ENCODE measurements at places on chromosomes 6 and 20.

DNA sequence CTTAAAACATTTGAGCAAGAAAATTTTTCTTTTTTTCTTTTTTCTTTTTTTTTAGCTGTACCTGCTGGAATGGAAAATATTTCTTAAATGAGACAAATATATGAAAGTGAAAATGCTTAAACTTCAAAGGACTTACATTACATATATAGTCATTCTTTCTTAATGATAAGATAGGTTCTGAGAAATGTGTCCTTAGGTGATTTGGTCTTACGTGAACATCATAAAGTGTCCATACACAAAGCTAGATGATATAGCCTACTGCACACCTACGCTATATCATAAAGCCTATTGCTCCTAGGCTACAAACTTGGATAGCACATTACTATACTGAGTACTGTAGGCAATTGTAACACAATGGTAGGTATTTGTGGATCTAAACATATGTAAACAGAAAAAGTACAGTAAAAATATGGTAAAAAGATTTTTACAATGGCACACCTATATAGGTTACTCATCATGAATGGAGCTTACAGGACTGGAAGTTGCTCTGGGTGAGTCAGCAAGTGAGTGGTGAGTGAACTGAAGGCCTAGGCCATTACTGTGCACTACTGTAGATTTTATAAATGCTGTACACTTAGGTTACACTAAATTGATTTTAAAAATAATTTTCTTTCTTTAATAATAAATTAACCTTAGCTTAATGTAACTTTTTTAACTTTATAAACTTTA lies 54.6 kb downstream of the RPP21 start:
- DNase-seq: no peak

GRCh38 chr6:6703699-6704098 lies 115.2 kb downstream of the LY86 start:
- DNase-seq: no peak

GRCh38 chr6:39929039-39929732 lies 5.1 kb downstream of the MOCS1 start:
- DNase-seq: no peak

DNA sequence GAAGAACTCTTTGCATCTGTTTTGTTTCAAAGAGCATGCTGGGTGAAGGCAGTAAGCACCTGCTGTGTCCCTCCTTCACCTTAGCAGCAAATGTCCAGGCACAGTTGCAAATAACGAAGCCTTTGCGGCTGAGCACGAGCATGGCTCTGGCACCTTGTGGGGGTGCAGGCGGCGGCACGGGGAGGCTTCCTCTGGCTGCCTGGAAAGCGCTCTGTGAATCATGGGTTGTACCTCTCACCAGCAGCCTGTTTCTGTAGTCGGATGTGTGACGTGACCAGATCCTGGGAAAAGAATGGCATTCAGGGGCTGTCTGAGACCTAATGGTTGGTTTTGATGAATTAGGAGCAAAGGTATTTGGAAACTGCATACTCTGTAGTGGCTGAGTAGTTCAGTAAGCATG lies 144.8 kb downstream of the DTNBP1 start:
- no peak for DNase-seq

DNA sequence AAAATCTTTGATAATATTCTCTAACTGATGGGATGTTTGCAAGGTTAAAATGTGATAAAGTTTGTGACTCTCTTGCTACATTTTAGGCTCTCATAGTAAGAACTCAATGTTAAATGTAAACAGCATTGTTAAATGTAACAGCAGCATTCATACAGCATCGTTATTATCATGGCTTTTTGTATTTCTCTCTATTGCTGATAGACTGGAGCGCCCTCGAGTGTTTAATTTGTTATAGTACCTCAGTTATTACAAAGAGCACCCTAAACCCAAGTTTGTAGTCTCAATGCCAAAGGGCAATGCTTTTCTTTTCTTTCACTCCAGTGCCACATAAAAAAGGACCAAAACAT lies 14.9 kb upstream of the TTPAL start:
- DNase-seq: no peak

All from HEK293T (cell line).